Activated T-helper 1 cell treated with anti-CD3 and anti-CD28 coated beads, Interleukin-12 subunit alpha, Interleukin-12 subunit beta, Interleukin-2, Interleukin-4 antibody, amounts not matched to agents 30 ng/mL and 10 ng/mL and 1 ng/mL, durations not matched to agents 14 hours and 24 hours and 36 hours (primary cell): ENCODE measurements at places on chromosomes 5 and 9. TPM values are rescaled to one million over a fixed set of nuclear protein-coding genes. Genes with fewer than 3 reads are reported as not detected.
A peak's percentile ranks its signal among the peaks of the same experiment; 100 is the strongest.

PROB1 gene
- 9.1 and 9.3 TPM in 2 replicates for total RNA-seq

RPS23 gene
- 2,220 and 2,235 TPM in 2 replicates for total RNA-seq

- H3K36me3 ChIP-seq, result peaks cover 4% of the 10 kb centered on the region
- no peak for DNase-seq
- H3K4me3 ChIP-seq, result peak overlapping the region; percentile 91
- H3K27ac ChIP-seq, result no peak overlapping the region
- peaks cover 10% of the 10 kb centered on the region for H3K27me3 ChIP-seq
- H3K4me1 ChIP-seq, result peaks cover 8% of the 10 kb centered on the region
Measured at GRCh38 chr9:104765138-104765537, 1.2 kb downstream of the NIPSNAP3B start.

PRR16 gene
- total RNA-seq, result not detected in 2 replicates

- no peaks in the 10 kb centered on the region for H3K27me3 ChIP-seq
- no peak for DNase-seq
- H3K36me3 ChIP-seq, result no peaks in the 10 kb centered on the region
- no peak overlapping the region for H3K4me3 ChIP-seq
- no peaks in the 10 kb centered on the region for H3K4me1 ChIP-seq
Measured at GRCh38 chr5:178790371-178790770, 59.9 kb upstream of the ZNF354A start.

RNF183 gene
- total RNA-seq, result not detected in 2 replicates

INSL4 gene
- total RNA-seq, result 0.10 TPM in 1 of 2 replicates, not detected in the other

ASPN gene
- not detected in 2 replicates for total RNA-seq

- no peaks in the 10 kb centered on the region for H3K4me1 ChIP-seq
- peaks cover 1% of the 10 kb centered on the region for H3K27me3 ChIP-seq
- H3K27ac ChIP-seq, result no peak overlapping the region
Measured at GRCh38 chr9:107584944-107585343, 95.4 kb upstream of the KLF4 start.

DNA sequence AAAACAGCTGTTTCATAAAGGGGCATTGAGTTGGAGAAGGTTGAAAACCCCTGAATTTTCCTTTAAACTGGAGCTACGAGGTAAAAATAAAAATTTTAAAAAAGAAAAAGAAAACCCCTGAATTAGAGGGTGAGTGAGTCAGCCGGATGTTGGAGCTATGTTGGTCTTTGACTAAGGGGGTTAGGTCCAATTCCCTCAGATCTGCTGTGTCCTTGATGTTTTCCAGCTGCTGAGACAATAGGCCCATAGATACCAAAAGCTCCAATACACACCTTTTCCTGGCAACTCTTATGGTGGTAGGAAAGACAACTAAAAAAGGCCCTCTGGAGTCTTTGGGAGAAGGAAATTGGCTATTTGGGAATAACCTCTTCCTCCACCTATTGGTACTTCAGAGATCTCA, 79.4 kb upstream of the SAP30L start:
- peaks cover 12% of the 10 kb centered on the region for H3K36me3 ChIP-seq
- H3K27me3 ChIP-seq, result no peaks in the 10 kb centered on the region
- no peak overlapping the region for H3K27ac ChIP-seq

DNA sequence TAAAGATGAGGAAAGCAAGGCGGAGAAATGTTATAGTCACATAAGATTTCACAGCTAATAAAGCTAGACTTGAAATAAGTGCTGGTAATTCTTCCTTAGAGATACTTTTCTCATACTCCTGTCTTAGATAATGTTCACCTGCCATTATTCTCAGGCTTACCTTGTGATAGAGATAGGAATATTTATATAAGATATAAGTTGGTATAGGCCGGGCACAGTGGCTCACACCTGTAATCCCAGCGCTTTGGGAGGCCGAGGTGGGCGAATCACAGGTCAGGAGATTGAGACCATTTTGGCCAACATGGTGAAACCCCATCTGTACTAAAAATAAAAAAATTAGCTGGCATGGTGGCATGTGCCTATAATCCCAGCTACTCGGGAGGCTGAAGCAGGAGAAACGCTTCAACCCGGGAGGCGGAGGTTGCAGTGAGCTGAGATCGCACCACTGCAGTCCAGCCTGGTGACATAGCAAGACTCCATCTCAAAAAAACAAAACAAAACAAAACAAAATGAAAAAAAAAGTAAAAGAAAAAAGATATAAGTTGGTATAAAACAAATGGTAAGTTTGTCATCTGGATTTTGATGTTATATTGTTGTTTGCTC, 1918.4 kb downstream of the MAT2B start:
- H3K4me1 ChIP-seq, result no peaks in the 10 kb centered on the region
- no peak for DNase-seq
- H3K27ac ChIP-seq, result no peak overlapping the region
- no peaks in the 10 kb centered on the region for H3K36me3 ChIP-seq
- H3K4me3 ChIP-seq, result no peak overlapping the region

DNA sequence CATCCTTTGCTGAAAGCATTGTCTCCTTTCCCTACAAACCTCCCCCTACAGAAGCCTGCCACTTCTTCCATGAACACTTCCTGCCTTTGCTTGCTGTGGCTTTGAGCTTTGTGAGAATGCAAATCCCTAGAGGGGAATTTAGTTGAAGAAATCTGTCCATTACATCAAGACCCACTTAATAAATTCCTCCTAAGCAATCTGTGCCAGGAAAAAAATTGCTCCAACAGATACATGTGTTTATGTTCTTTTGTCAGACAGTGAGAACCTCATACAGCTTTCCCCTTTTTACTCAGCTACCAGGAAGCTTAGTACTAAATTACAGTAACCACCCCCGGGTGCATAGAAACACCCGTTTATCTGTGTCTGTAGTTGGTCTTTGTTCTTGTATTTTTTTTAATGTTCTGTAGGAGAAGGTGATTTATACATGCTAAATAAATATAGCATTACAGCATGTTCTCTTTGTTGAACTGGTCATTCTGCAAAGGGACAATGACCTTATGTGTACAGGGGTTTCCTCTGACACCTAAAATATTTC, 43.9 kb downstream of the SH3TC2 start:
- H3K4me3 ChIP-seq, result no peak overlapping the region
- H3K4me1 ChIP-seq, result peaks cover 19% of the 10 kb centered on the region
- peaks cover 6% of the 10 kb centered on the region for H3K27me3 ChIP-seq
- DNase-seq, result no peak
- peak overlapping the region; percentile 40 for H3K27ac ChIP-seq

DNA sequence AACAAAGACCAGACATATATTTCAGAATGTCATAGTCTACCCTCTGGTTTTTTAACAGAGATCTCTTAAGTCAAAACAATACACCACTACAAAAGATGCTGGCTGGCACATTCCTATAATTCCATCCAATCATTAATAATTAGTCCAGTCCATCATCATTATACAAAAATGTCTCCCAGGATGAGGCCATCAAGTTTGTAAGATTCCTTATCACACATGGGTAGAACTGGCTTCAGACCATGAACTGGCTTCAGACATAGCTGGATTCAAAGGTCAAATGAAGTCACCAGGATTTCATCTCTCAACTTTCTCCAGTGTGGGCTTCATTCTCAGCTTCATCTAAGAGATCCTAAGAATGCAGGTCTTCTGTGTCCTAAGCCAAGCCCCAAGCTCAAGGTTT, 147.1 kb downstream of the ENC1 start:
- H3K4me1 ChIP-seq, result no peaks in the 10 kb centered on the region
- H3K36me3 ChIP-seq, result no peaks in the 10 kb centered on the region
- no peak overlapping the region for H3K27ac ChIP-seq
- H3K27me3 ChIP-seq, result peaks cover 17% of the 10 kb centered on the region

DNA sequence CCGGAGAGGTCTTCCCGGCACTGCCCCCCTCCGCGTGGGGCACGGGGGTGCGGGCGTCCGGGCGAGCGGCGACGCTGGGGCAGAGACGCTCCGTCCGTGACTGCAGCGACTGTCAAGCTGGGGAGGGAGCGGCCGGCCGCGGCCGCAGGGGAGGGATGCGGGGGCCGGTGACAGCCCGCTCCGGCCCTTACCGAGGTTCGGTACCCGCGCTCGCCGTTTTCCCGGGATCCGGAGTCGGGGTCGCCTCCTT, 400 bp downstream of the KDM4C start:
- H3K27ac ChIP-seq, result peak overlapping the region; percentile 99
- H3K27me3 ChIP-seq, result no peaks in the 10 kb centered on the region
- DNase-seq, result no peak

FREM1 gene
- not detected in 2 replicates for total RNA-seq

- peak overlapping the region; percentile 70 for H3K4me3 ChIP-seq
- H3K4me1 ChIP-seq, result peaks cover 60% of the 10 kb centered on the region
- H3K27ac ChIP-seq, result peak overlapping the region; percentile 87
- DNase-seq, result no peak
Measured at GRCh38 chr5:139575751-139576150, 14.6 kb downstream of the UBE2D2 start.

PRRX2 gene
- 6.2 and 7.8 TPM in 2 replicates for total RNA-seq

MLANA gene
- not detected in 2 replicates for total RNA-seq
